ENCODE measurements at places on chromosomes 16 and 17.

GRCh38 chr17:16439303-16439791 lies 24.0 kb downstream of the TRPV2 start:
- DNase-seq, result no peak

- peak; percentile 69 for DNase-seq
Observed at GRCh38 chr17:58172369-58173071, 5.7 kb downstream of the OR4D2 start.

- DNase-seq, result no peak
Observed at GRCh38 chr16:75243667-75244224, 7.7 kb downstream of the BCAR1 start.

DNA sequence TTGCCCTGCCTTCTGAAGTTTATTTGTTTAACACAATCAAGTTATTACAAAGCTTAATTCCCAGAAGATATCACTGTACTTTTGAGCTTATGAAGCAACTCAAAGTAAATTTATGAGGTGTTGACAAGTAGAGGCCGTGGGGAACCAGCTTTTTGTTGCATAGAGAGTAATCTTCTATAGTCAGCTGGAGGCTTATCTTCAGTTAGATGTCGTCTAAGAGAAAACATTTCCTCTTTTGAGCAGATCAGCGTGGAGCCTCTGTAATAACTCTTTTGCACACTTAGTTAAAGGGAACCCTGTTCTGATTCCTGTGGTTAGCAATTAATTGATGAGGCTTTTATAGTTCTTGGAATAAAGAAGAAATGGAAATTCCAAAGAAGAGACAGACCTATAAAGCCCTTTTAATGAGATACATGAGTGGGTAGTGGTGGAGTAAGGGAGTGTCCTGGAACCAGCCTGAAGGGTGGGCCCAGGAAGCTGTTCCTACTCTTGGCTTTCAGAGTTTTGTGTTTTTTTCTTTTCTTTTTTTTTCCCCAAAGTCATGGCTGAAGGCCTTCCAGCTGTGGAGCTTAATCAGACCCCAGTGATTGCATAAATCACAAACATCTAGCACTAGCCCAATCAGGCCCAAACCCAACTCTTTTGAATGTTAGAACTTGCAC lies 28.9 kb upstream of the MAP3K14 start:
- peak; percentile 67 for DNase-seq

- no peak for DNase-seq
Observed at GRCh38 chr16:26642047-26642664, 424.6 kb upstream of the C16orf82 start.

GRCh38 chr17:47741109-47741792 lies 8.2 kb downstream of the TBX21 start:
- DNase-seq, result no peak

DNA sequence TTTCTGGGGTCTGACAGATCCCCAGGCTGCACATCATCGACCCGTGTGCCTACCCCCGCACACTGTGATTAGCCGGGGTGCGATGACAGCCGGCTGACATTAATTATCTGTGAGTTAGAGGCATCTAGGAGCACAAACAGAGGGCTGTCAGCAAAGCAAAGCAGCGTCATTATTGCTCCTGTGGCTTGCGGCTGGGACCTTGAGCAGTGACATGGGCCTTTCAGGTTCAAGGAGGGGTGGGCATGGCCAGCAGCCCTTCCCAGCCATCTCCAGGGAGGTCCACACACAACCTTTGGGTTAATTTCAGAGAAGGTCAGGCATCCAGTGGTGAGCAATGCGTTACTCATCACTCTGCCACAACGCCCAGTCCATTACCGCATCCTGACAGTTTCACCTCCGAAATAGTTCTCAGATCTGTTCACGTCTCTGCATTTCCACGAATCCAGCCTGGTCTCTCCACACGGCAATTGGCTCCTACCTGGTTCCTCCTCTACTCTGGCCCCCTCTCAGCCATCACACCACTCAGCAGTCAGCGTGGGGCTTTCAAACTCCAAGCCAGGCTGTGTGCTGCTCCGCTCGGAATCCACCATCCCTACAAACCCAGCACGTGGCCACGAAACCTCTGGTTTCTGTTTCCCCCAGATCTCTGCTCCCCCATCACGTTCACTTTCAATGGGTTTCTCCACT lies 249.7 kb upstream of the C16orf82 start:
- DNase-seq, result no peak

DNA sequence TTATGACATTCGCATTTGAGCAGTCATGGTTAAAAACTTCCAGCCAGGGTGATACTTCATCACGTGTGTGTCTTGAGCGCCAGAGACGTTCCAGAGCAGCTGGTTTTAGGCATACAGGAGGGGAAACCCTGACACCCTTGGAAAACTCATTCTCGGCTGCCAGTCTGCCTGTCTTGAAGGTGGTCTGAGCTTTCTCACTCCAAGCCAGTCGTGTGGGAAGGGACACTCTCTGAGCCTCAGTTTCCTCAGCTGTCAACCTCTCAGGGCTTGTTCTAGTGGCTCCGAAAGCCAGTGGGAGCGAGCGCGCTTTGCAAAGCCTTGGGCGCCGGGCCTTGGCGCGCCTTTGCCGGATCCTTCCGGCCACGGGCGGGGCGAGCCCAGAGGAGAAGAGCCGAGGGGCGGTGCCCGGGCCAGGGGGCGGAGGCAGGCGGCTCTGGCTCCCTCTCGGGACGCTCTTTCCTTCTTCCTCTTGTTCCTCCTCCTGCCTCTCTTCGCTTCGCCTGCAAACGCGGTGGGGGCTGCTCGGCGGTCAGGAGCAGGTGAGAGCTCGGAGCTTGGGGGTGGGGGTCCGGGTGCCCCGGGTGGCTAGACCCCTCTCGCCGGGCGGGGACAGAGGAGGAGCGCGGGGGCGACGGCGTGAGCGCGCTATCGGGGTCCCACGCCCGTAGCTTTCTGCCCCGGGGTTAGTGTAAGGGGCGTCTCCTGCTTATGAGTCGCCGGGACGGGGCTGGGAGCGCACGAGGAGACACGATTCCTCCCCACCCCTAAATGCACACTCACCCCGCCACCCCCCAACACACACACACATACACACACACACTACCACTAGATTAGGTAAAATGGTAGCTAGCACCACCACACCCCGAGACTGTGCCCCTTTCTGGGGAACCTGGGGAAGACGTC lies at the start of gene LDAF1:
Gene LDAF1 (plus strand): TSS at position 467 of the 903 bp plus-strand sequence. CDS start 2,509 bp downstream, outside the sequence.
- DNase-seq, result peak; percentile 65

DNA sequence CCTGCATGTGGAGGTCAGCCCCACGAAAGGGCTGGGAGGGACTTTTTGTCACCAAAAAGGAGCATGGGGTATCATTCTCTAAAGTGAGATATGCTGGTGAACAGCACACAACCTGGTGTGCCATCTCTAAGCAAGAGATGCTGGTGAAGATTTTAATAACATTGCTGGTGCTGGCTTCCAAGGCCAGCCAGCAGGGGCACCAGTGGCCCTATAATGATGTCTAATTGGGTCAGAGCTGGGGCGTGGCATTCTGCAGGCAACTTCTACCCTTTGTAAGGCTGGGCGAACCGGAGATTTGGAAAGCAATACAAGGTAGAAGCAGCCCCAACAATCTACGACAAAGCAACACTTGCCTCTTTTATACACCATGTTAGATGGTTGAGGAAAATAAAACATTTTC lies 16.8 kb downstream of the SDR42E1 start:
- DNase-seq, result no peak

GRCh38 chr17:75809631-75810111 lies 25.1 kb downstream of the UNK start:
- DNase-seq, result no peak

DNA sequence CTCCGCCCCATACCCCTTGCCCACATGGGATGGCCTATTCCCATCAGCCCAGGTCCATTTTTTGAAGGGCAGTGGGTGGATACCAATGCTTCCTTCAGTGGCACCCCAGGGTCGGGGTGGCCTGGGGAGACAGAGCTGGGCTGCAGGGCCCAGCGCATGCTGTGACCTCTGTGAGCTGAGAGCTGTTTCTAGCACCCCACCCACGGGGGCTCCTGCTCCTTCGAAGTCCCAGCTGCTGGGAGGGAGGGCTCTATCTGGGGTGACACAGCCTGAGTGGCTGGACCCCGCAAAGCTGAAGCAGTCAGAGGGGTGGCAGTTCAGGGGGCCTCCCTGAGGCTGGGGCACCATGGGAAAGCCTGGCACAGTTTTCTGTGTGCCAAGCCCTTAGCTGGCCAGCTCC lies 10.7 kb downstream of the PAM16 start:
- DNase-seq, result no peak

DNA sequence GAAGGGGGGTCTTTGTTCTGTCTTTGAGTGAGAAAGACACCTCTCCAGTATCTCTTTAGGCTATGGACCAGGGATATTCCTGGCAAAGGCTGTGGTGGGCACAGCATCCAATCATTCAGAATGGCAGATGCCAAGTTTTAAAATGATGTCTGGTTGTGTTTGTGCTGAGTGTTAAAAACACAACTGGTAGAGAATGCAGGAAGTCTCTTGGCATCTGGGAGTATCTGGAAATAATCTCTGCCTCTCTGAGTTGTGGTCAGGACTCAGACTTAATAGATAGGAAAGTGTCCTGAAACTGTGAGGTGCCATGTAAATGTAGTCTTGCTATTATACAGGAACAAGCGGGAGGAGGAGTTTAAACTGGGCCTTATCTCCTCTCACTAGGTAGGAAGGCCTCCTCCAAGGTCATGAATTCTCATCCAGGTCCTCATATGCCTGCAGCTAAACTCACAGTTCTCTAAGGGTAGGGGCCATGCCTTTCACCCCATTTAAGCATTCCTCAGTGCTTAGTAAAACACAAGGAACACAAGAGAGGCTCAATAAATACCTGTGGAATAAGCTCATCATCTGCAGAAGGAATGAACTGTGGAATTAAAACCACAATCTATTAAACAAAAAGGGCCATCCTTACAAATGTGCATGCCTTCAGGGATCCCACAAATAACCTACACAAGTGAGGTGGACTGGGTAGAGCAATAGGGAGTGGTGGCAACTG lies 317.6 kb downstream of the CBLN1 start:
- peak; percentile 67 for DNase-seq

- DNase-seq, result no peak
Observed at GRCh38 chr16:802914-803753, 2.6 kb upstream of the GNG13 start.

GRCh38 chr16:50862818-50863643 lies 121.1 kb downstream of the CYLD start:
- DNase-seq, result no peak

DNA sequence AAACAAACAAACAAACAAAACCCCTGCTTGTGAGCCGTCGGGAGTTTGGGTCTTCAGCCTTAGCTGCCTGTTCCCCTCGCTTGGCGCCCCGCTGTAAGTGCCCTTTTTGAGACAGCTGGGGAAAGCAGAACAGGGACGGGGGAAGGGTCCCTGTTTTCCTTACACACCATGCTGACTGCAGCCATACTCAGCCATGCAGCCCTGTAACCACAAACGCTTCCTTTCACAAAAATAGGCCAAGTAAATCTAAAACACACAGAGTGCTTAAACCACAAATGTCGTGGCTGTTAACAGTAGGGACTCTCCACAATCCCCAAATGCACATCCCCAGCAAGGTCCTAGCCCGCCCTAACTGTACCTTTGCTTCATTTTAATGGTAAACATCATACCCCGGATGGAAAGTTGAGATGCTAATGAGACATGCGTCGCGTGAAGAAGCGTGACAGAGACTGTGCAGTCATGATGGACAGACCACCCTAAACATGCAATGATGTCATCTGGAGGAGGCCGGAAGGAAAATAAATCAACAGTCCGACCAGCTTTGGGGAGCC lies 129.9 kb downstream of the MGAT5B start:
- DNase-seq, result no peak

GRCh38 chr16:89484041-89484501 lies 6.3 kb downstream of the ANKRD11 start:
- DNase-seq, result no peak

GRCh38 chr17:77769215-77769614 lies 189.3 kb upstream of the TNRC6C start:
- DNase-seq, result no peak

DNA sequence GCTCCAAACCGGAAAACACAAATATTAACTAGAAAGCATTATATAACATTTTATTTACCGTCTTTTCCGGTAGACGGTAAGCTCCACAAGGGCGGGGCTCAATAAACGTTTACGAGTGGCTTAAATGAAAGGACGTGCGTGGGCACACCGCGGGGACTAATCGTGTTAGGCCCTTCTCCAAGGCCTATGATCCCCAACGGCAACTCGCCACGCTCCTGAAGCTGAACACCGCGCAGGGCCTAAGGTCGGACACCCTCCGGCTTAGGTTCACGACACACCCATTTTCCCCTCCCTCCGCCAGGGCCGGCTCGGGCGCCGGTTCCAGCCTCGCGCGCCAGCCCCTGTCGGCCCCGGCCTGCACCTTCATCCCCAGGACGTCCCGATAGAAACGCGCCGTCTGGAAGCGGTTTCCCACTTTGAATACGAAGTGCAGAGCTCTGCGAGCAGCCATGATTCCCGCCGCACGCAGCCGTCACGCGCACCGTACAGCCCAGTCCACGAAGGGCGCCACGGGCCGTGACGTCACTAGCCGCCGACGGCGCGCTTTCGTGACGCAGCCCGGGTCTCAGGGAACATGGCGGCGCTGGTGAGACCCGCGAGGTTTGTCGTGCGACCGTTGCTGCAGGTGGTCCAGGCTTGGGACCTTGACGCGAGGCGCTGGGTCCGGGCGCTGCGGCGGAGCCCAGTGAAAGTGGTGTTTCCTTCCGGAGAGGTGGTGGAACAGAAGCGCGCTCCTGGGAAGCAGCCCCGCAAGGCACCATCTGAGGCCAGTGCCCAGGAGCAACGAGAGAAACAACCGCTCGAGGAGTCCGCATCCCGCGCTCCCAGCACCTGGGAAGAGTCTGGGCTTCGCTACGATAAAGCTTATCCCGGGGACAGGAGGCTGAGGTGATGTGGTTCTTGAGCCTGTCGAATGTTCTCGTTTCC lies at the start of the genes GLOD4 and MRM3:
Gene GLOD4 (minus strand): TSS at position 476 of the 927 bp plus-strand sequence. CDS start 25 bp downstream, at position 451.
Gene MRM3 (plus strand): TSS at position 549 of the 927 bp plus-strand sequence. CDS start 26 bp downstream, at position 575.
- DNase-seq, result peak; percentile 97

DNA sequence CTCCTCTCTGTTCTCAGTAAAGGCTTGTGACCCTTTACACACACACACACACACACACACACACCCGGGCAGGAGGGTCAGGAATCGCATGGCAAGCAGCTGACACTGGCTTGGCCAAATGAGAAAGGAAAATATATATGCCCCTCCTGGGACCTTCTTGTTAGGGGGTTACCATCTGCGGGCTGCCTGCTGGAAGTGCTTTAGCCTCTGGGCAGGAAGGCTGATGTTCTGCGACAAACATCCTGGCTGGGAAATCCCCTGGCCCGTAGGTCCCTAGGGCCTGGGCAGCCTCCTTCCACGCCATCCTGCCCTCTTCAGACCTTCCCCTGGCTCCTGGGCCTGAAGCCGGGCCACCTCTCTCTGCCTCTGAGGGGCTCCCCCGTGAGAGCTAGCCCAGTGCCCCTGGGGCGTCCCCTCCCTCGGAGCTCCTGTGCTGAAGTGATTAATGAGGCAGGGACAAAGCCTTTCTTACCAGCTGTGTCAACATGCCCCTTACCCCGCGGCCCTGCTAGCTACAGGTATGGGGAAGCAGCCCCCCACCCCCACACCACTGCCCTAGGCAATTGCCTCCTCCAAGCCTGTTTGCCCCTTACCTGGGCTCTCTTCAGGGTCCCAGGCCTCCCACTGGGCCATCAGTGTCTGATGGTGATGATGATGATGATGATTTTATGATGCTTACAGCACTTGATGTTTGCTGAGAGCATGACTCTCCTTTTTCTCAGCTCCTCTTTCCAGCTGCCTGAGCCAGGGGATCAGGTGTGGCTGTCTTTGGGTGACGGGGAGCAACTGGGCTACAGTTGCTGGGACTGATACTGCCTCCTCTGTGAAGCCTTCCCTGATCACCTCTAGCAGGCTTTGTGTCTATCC lies 32.8 kb upstream of the ETV4 start:
- peak; percentile 57 for DNase-seq

GRCh38 chr16:7330709-7331108 lies 1.9 kb upstream of the RBFOX1 start:
- DNase-seq, result no peak
